ENCODE measurements at places on chromosomes 6 and 20.

GRCh38 chr6:15495375-15495901 is 167.4 kb downstream of the DTNBP1 start:
- no peak overlapping the region for H3K4me3 ChIP-seq
- H3K36me3 ChIP-seq = peaks cover 12% of the 10 kb centered on the region
- no peak overlapping the region for H3K27ac ChIP-seq
- H3K27me3 ChIP-seq = no peaks in the 10 kb centered on the region
- peaks cover 5% of the 10 kb centered on the region for H3K4me1 ChIP-seq
- DNase-seq = no peak

- H3K4me1 ChIP-seq = no peaks in the 10 kb centered on the region
- no peaks in the 10 kb centered on the region for H3K27me3 ChIP-seq
- no peak overlapping the region for H3K27ac ChIP-seq
- H3K4me3 ChIP-seq = no peak overlapping the region
Measured at GRCh38 chr6:19478992-19479391, 358.2 kb upstream of the ID4 start.

DNA sequence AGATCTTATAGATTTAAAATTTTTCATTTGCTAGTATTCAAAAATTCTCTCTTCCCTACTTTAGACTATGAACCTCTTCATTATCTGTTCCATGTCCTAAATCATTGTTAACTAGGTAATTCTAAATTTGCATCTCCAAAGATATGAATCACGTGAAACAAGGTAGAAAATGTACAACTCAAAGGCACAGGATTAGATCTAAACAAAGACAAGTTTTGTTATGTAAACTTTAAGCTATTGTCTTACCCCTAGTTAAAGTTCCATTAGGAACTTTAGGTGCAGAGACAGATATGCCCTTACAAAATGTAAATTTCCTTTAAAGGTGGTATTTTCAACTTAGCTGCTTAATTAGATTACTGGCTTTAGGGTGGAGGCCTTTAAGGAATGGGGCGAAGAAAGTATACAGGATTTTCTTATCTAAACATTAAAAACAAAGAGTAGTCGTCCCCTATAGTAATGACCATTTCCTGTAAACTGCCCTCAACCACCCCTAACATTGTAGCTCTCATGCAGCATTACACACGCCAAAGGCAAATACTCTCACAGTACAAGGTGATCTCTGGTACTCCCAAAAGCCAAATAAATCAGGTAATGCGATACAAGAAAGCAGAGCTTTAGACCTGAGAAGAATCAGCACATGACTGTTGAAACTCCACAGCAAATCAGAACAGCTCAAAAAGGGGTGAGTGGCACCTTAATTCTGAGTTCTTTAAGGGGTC is 57.4 kb upstream of the MRAP2 start:
- no peak overlapping the region for H3K4me3 ChIP-seq
- no peak for DNase-seq
- H3K36me3 ChIP-seq = no peaks in the 10 kb centered on the region
- H3K27ac ChIP-seq = no peak overlapping the region
- H3K27me3 ChIP-seq = no peaks in the 10 kb centered on the region

GRCh38 chr20:53021934-53022333 is 49.8 kb downstream of the TSHZ2 start:
- H3K27me3 ChIP-seq = no peaks in the 10 kb centered on the region
- H3K4me3 ChIP-seq = no peak overlapping the region
- no peak overlapping the region for H3K27ac ChIP-seq
- no peak for DNase-seq

DNA sequence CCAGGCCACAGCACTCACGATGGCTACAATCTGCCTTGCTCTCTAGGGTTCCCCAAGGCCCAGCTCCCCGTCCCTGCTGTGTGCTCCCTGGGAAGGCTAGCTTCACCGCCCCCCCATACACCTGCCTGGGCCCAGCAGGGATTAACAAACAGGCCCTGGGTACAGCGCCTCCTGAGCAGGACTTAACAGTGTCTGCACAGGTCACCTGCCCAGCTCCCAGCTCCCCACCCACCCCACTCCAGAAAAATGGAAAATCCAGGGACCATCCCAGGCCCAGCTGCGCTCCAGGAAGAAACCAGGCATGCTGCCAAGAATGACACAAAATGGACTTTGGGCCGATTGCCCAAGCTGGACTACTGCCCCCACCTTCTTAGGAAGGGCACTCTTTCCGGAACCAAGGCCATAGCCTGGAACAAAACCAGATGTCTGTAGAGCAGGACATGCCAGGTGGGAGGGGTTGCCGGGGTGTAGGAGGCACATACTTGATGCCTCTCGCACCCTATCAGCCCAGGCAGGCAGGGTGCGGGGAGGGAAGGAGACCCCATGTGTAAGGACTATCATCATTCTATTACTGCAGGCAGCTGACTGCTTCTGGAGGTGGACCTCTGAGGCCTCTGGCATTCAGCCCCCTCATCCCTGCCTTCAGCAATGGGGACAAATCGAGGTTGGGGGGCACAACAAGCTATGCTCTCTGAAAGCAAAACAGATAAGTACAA is 104.9 kb downstream of the SNX5 start:
- no peaks in the 10 kb centered on the region for H3K36me3 ChIP-seq
- H3K27me3 ChIP-seq = no peaks in the 10 kb centered on the region
- no peak for DNase-seq
- no peak overlapping the region for H3K27ac ChIP-seq

- no peak overlapping the region for H3K27ac ChIP-seq
- no peak overlapping the region for H3K4me3 ChIP-seq
- H3K27me3 ChIP-seq = no peaks in the 10 kb centered on the region
- no peaks in the 10 kb centered on the region for H3K36me3 ChIP-seq
- DNase-seq = no peak
Measured at GRCh38 chr20:16654858-16655535, 74.8 kb upstream of the SNRPB2 start.

- H3K27me3 ChIP-seq = no peaks in the 10 kb centered on the region
- H3K4me1 ChIP-seq = peaks cover 49% of the 10 kb centered on the region
- peak overlapping the region; percentile 52 for H3K27ac ChIP-seq
- peak overlapping the region; percentile 28 for H3K4me3 ChIP-seq
Measured at GRCh38 chr6:2853769-2854395, 12.2 kb upstream of the SERPINB1 start.

GRCh38 chr20:416950-417800 is 9.1 kb downstream of the RBCK1 start:
- DNase-seq = no peak
- no peaks in the 10 kb centered on the region for H3K4me1 ChIP-seq
- H3K27ac ChIP-seq = no peak overlapping the region

DNA sequence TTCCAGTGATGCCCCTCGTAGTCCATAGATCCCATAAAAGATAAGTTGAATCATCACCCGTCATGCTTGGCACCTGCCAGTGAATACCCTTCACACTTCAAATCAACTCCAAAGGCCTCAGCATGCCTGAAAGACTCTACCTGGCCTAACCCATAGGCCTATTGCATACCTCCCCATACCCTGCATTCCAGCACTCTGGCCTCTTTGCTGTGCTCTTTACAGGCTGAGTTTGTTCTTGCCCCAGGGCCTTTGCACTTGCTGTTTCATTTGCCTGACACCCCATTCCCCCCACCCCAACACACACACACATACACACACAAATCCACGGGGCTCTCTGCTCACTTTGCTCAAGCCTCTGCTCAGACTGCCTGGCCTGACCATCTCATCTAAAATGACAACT is 3.0 kb upstream of the GFOD1 start:
- no peaks in the 10 kb centered on the region for H3K36me3 ChIP-seq
- no peaks in the 10 kb centered on the region for H3K27me3 ChIP-seq
- DNase-seq = no peak
- no peak overlapping the region for H3K27ac ChIP-seq
- no peak overlapping the region for H3K4me3 ChIP-seq
- peaks cover 21% of the 10 kb centered on the region for H3K4me1 ChIP-seq

- peaks cover 38% of the 10 kb centered on the region for H3K4me1 ChIP-seq
- peaks cover 12% of the 10 kb centered on the region for H3K36me3 ChIP-seq
- H3K4me3 ChIP-seq = no peak overlapping the region
- H3K27ac ChIP-seq = no peak overlapping the region
Measured at GRCh38 chr20:34941226-34941625, 14.4 kb downstream of the GSS start.

- H3K27ac ChIP-seq = no peak overlapping the region
- H3K27me3 ChIP-seq = no peaks in the 10 kb centered on the region
- H3K4me1 ChIP-seq = peaks cover 33% of the 10 kb centered on the region
Measured at GRCh38 chr6:34317882-34318498, 69.2 kb upstream of the SMIM29 start.

DNA sequence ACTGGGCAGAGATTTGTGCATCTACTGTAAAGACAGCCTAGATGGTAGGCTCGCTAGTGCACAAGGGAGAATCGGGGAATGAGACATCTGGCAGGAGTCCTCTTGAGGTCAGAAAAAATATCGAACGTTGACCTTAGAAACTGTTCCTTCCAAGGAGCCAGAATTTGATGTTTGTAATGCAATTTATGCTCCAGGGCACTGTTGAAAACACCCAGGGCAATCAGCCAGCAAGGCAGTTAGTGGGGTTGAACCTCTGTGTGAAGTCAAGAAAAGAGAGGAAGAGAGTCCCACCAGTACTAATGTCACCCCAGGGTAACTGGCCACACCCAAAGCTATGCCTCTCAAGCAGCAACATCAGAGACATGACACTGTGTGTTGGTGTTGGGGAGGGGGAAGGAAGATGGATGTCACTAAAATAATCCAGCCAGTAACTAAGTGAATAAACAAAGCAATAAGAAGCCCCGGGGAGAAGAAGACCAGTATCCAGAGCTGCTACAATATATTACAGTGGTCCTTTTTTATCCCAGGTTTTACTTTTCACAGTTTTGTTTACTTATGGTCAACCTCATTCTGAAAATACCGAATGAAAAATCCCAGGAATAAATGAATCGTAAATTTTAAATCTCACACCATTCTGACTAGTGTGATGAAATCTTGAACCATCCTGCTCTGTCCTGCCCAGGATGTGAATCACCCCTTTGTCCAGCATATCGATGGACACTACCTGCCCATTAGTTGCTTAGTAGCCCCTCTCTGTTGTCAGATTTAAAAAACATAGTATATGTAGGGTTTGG is 32.9 kb upstream of the PDE10A start:
- peaks cover 11% of the 10 kb centered on the region for H3K27me3 ChIP-seq
- DNase-seq = no peak
- H3K27ac ChIP-seq = no peak overlapping the region

GRCh38 chr6:156617941-156618340 is 159.2 kb upstream of the ARID1B start:
- H3K27me3 ChIP-seq = no peaks in the 10 kb centered on the region
- DNase-seq = no peak
- no peaks in the 10 kb centered on the region for H3K36me3 ChIP-seq
- H3K4me3 ChIP-seq = no peak overlapping the region
- H3K4me1 ChIP-seq = peaks cover 7% of the 10 kb centered on the region

GRCh38 chr20:40966516-40967185 is 62.0 kb upstream of the TOP1 start:
- DNase-seq = no peak
- H3K27ac ChIP-seq = no peak overlapping the region
- H3K36me3 ChIP-seq = no peaks in the 10 kb centered on the region
- H3K4me1 ChIP-seq = peaks cover 16% of the 10 kb centered on the region
- no peak overlapping the region for H3K4me3 ChIP-seq
- H3K27me3 ChIP-seq = no peaks in the 10 kb centered on the region

DNA sequence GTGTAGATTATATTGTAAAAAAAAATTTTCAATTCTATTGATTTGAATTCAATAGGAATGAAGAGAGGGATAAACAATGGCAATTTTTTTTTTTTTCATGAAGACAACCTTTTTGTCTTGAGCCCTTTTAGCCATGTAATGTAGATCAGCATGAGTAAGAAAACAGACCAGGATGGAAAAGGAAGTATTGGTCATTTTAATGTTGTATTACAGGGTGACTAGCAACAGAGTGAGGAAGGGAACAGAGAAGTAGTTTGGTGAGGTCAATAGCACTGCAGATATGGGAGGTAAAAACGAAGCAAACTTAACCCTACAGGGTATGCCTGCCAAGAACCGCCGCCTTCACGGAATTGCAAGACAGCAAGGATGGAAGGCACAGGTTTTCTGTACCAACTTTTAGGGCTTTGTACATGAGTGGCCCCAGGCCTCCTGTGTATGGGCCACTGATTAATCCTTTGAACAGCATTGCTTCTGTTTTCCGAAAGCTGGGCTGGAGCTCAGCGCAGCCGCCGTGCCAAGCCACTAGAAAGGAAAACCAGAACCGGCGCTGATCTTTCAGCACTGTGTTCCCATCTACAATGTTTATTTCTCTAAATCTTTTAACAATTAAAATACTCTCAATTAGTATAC is 383.7 kb downstream of the CENPW start:
- H3K27me3 ChIP-seq = no peaks in the 10 kb centered on the region
- no peak for DNase-seq
- no peaks in the 10 kb centered on the region for H3K36me3 ChIP-seq
- H3K4me3 ChIP-seq = no peak overlapping the region

- no peaks in the 10 kb centered on the region for H3K36me3 ChIP-seq
- peaks cover 20% of the 10 kb centered on the region for H3K4me1 ChIP-seq
- no peak overlapping the region for H3K4me3 ChIP-seq
- no peaks in the 10 kb centered on the region for H3K27me3 ChIP-seq
- no peak for DNase-seq
Measured at GRCh38 chr6:8180327-8181159, 78.2 kb upstream of the EEF1E1 start.

DNA sequence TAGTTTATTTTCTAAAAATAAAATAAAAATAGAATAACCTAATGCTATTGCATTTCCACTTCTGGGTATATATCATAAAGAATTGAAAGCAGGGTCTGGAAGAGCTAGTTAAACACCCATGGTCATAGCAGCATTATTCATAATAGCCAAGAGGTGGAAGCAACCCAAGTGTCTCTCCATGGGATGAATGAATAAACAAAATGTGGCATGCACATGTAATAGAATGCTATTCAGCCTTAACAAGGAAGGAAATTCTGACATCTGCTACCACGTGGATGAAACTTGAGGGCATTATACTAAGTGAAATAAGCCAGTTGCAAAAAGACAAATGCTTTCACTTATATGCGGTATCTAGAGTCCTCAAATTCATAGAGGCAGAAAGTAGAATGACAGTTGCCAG is 130.8 kb downstream of the TIAM2 start:
- H3K27me3 ChIP-seq = no peaks in the 10 kb centered on the region
- DNase-seq = peak; percentile 20
- H3K27ac ChIP-seq = no peak overlapping the region
- no peak overlapping the region for H3K4me3 ChIP-seq
